ENCODE measurements at places on chromosomes 11 and 22.

DNA sequence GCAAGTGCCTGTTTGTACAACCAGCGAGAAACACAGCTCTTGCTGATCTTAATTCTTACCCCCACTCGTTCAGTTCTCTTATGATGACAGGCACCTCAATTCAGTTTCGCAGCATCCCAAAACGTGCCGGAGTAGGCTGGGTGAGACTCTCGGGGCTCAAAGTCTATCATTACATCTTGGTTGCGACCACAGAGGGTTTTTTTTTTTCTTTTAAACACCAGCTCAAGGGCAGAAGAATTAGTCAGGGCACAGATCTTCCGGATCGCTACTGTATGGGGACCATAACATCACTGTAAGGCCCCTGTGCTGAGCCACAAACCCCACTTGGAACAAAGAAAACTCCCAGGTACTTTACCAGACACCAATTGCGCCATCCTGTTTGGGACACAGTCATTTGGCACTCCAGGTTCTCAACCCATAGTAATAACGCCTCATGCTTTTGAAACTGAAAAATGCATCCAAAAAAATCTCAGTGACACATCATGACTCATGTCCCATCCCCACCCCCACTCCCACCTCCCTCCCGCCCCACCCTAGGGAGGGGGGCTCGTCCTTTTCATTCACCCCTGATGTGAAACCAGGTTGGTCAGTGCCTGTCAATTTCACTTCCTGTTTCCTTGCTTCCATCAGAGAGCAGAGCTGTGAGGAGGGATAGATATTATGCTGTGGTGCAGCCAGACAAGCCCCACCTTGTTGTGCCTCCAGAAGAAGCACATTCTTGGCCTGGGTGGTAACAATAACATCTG is 41.0 kb upstream of the CD5 start:
- no peak for DNase-seq

DNA sequence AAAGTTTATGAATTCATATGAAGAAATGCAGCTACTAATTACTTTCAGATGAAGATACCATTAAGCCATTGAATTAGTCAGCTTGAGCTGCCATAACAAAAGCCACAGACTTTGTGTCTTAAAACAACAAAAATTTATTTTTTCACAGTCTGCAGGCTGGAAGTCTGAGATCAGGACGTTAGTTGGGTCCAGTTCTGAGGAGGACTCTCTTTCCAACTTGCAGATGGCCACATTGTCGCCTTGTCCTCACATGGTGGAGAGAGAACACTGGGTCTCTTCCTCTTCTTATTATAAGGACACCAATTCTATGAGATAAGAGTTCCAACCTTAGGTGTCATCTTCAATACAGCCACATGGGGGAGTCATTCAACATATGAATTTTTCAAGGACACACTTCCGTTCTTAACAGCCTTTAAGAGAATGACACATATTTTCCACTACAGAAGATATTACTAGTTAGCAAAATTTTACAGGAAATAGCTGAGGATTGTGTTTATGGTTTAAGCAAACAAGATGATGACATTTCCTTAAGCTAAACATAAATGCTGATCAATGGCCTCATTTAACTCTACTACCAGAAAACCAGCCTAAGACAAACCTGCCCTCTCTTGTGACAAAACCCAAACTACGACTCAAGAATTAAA is 56.0 kb downstream of the DCUN1D5 start:
- peak; percentile 56 for DNase-seq

DNA sequence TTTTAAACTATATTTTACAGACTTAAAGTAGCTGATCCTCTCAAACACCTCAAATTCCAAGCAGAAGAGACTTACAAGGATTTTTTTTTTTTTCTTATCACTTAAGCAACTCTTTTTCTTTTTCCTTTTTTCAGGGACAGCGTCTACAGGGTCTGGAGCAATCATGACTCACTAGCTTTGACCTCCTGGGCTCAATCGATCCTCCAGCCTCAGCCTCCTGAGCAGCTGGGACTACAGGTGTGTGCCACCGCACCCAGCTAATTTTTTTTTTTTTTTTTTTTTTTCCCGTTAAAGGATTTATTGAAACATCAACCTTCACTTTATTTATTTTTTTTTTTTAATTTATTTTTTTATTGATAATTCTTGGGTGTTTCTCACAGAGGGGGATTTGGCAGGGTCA is 4.5 kb upstream of the MACROD1 start:
- DNase-seq, result no peak

DNA sequence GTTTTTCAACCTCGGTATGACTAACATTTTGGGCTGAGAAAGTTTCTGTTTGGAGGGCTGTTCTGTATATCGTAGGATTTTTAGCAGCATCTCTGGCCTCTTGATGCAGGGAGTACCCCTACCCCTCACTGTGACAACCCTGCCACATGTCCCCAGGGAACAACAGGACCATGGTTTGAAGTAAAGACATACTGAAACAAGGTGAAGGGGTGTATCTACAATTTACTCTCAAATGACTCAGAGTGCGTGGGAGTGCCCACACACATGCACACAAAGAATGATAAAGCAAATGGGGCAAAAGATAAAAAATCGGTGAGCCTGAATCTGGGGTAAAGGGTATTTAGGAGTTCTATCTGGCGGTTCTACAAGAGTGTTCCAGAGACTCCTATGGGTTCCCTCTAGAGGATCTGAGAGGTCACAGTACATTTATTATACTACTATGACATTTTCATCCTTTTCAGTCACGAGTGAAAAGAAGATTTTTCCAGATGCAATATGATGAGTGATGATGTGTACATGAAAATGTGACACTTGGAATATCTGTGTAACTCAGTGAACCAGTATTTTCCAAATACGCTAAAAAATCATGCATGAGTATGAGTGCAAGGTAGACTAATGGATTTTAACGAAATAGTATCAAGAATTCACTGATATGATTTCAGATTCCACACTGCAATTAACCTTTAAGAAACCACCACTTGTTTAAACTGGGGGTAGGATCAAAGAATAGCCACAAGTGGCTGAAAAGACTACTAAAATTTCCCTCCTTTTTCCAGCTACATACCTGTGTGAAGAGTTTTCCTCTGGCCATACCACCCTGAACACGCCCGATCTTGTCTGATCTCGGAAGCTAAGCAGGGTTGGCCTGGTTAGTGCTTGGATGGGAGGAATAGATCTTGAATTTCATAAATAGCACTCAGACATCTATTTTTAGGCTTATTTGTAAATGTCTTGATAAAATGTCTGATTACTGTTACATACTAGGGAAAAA is 56.3 kb upstream of the YPEL1 start:
- no peak for DNase-seq

All from neural progenitor cell (in vitro differentiated cells).